Prostate gland (tissue), 2 donors: ENCODE measurements at places on chromosomes 12 and 14. TPM values are rescaled to one million over a fixed set of nuclear protein-coding genes. Genes with fewer than 3 reads are reported as not detected.

COX8C gene
- total RNA-seq = 10.8 TPM

GLS2 gene
- total RNA-seq = 6.6 TPM

CCDC196 gene
- 2.6 TPM for total RNA-seq

GXYLT1 gene
- 15.7 TPM for total RNA-seq

RPL10L gene
- not detected for total RNA-seq

CMKLR1 gene
- 3.3 TPM for total RNA-seq

HOXC9 gene
- total RNA-seq = 0.23 TPM

DNA sequence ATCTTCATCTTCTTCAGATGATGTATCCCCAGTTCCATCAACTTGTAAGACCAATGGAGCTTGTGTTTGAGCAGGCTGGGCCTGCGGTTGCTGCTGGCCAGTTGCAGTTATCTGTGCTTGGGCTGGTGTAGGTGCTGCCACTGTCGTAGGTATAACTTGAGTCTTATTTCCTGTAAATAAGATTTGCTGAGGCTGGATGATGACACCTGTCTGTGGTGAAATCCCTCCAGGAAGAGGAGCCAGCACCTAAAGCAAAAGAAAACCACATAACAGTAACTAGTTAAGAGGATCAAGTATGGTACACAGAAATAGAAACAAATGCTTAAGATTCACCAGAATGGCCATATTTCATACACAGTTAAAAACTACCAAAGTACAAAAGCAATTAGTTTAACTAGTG lies 28.2 kb downstream of the GTF2A1 start:
- no peak for DNase-seq

DNA sequence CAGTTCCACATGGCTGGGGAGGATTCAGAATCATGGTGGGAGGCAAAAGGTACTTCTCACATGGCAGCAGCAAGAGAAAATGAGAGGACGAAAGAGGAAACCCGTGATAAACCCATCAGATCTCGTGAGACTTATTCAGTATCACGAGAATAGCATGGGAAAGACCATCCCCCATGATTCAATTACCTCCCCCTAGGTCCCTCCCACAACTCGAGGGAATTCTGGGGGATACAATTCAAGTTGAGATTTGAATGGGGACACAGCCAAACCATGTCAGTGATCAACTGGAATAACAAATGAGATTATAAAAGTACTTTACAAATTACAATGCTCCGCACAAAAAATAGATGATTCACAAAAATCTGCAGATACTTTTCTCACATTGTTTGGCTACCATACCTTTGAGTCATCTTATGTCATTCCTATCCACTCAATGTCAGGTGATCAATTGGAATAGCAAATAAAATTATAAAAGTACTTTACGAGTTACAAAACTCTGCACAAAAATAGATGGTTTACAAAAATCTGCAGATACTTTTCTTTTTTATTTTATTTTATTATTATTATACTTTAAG lies 338.9 kb downstream of the C12orf50 start:
- DNase-seq = no peak

DNA sequence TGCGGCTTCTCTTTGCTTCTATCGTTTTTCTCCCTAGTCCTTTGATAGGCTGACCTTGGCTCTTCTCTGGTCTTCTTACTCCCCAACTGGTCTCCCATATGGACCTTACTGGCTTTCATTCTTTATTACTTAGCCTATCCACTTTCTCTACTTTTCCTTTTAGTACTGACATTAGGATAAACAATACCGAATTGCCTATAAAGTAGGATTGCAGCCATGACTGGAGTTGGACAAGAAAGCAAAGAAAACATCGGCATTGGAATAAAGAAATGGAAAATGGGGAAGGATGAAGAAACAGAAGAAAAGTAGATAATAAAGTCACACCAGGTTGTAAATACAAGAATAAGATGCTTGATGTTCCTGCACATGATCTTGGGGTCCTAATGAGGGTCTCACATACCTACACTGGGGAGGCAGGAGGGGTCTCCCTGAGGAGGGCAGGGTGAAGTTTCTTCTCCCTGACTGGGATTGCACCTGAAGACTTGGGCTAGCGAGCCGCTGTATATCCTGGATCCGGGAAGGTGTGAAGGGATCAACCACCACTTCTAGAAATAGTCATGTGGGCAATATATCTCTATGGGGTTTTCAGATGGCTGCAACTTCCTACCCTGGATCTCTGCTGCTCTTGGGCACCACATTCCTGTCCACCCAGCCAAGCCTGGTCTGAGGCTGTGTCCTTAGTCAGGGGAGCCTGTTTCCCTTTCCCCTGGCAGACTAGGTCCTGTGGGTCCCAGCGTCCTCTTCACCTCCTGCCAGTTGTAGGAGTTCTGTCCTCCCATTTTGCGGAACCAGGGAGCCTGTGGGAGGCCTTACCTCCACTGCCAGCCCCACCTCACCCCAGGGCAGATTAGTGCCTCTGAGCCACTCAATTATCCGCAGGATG lies 13.1 kb downstream of the NKX2-1 start:
- no peak for DNase-seq

- DNase-seq = no peak
These were observed 201.8 kb upstream of the CCDC196 start for GRCh38 chr14:66284346-66284745.

- no peak for DNase-seq
These were observed 4.9 kb upstream of the AP1G2 start for GRCh38 chr14:23572524-23572828.

GRCh38 chr12:5650829-5651461 lies 219.0 kb downstream of the NTF3 start:
- DNase-seq = no peak

DNA sequence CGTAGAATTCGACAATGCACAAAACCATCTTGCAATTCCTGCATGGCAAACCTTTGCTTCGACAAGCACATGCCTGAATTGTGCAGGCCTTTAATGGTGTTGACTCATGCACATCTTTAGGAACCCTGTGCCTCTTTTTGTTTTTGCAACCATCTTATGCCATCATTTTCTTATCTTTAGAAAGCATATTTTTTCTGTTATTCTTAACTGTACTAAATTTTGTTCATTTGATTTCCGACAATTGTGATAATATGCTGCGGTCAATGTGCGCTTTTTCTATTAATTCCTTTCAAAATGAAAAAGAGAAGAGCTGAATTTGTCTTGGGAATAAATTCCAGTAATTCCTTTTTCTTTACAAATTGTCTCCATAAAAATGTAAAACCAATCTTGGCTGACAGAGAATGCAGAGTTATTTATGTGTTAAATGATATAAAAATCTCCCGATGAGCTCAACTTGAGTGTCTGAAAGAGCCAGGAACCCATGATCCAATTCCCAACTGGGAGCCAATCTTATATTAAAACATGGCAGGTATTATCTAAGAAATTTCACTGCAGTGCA lies 20.1 kb upstream of the CDK17 start:
- no peak for DNase-seq

DNA sequence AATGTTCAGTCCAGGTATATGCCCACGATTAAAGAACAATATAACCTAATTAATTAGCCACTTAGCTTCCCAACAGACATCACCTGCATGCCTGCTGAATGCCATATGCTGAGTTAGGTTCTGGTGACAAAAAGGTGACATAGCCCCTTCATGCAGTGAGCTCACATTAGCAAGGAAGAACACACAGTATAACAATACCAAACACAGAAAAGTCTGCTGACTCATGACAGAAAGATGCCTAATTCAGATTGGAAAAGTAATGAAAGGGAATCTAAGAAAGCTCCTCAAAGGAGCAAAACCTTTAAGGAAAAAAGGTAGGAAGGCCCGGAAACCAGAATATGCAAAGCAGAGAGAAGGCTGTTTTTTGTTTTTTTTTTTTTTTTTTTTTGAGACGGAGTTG lies 59.0 kb downstream of the FERMT2 start:
- DNase-seq = no peak

GRCh38 chr14:58354808-58355207 lies 40.9 kb upstream of the TOMM20L start:
- no peak for DNase-seq
